Left ventricle myocardium inferior (tissue), 1 donor: ENCODE measurements at places on chromosomes 6 and 20. TPM values are rescaled to one million over a fixed set of nuclear protein-coding genes. Genes with fewer than 3 reads are reported as not detected.

DNA sequence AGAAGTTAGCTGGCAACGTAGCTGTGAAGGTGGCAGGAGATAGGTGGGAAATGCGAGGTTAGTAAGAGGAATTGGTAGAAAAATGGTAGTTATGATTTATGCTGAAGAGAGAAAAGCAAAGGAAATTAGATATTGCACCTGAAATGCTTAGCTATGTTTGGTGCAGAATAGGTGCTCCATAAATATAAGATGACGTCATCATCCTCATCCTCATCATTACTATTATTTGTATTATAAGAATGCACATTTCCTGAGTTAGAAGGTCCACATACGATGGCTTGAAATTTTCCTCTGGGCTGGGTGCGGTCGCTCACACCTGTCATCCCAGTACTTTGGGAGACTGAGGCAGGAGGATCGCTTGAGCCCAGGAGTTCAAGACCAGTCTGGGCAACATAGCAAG lies 39.5 kb upstream of the ANGPT4 start:
- DNase-seq: no peak

Gene MDFI
- total RNA-seq: 0.77 TPM

Gene CFAP61
- total RNA-seq: 54.8 TPM

GRCh38 chr6:143197377-143197776 lies 136.7 kb downstream of the AIG1 start:
- no peak for DNase-seq
- no peaks in the 10 kb centered on the region for H3K27me3 ChIP-seq
- peaks cover 28% of the 10 kb centered on the region for H3K4me1 ChIP-seq

Gene RAET1L
- not detected for total RNA-seq

DNA sequence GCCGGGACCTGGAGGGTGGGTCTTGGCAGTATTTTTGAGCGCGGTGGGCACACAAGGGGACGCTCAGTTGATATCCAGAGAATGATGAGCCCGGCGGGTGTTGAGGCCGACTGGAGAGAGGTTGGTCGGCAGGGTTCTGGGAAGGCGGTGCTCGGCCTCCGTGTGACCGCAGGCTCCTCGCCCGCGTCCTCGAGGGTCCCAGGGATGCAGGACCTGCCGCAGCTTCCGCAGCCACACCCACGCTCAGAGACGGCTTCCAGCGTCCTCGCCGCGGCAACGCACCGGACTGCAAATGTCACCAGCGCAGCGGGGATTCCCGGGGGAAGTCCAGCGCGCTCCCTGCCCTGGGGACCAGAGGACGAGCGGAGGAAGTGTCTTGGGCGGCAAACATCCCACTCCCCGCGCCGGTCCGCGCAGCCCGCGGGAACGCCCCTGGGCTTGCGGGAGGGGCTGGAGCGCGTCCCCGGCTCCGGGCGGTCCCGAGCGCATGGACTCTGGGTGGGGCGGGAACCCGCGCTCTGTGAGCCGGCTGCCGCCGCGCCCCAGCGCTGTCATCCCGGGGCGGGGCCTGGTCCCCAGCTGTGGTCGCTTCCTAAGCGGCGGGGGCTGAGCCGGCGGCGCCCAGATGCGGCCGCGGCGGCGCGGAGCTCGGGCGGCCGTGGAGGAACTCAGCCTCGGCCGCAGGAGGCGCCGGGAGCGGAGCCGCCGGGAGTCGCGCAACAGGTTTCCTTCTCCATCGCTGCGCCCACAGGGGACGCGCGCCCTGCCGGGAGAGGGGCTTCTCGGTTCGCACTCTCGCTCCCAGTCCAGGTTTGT lies at the start of gene STX11:
STX11 (plus strand) TSS at position 624 of the 816 bp plus-strand sequence. CDS start 36,111 bp downstream, outside the sequence.
- peak; percentile 81 for DNase-seq
- H3K27ac ChIP-seq: peak within 1 kb of the TSS; percentile 84
- no peaks in the 10 kb centered on the region for H3K27me3 ChIP-seq

Gene C20orf141
- total RNA-seq: not detected

GRCh38 chr20:1299522-1299921 lies 29.4 kb downstream of the SDCBP2 start:
- H3K36me3 ChIP-seq: peaks cover 23% of the 10 kb centered on the region
- no peaks in the 10 kb centered on the region for H3K27me3 ChIP-seq
- no peak overlapping the region for H3K4me3 ChIP-seq
- H3K27ac ChIP-seq: no peak overlapping the region
- no peaks in the 10 kb centered on the region for H3K4me1 ChIP-seq

DNA sequence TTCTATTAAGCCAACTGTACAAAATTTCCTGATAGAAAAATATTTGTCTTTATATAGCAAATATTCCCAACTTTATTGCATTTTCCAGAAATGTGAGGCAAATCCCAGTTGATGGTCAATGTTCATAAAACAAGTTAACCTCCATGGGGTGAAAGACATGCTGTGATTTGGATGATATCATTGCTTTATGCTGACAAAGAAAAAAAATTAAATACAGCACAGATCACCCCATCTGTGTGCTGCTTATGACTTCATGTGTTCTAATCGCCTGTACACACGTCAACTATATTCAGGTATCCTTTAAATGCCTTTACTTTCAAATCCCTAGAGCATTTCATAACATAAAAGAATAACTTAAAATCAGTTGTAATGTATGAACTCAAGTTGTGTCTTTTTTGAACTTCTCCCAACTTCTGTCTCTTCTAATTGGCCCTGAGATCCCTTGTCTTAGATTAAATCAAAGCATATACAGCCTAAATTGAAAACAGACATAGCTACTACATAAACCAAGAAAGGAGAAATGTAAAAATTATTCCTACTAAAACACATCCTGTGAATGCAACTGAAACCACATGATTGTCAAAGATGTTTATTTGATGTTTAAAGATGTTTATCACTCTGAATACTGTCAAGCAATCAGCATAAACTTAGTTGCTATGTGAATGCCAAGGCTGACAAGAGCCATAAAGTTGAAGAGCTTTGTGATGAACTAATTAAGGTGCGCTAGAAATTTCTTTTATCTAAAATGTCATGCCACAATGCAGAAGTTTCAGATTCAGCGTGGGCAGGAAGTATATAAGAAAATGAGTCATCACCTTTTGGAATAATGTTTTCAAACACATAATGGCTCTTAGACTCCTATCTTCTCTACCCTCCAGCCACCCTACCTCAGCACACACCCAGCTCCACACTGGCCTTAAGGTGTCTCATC lies 68.7 kb downstream of the FILIP1 start:
- no peak for DNase-seq
- no peaks in the 10 kb centered on the region for H3K27me3 ChIP-seq
- H3K36me3 ChIP-seq: no peaks in the 10 kb centered on the region
- peaks cover 98% of the 10 kb centered on the region for H3K4me1 ChIP-seq

- DNase-seq: no peak
- no peak overlapping the region for H3K27ac ChIP-seq
- no peak overlapping the region for H3K4me3 ChIP-seq
- no peaks in the 10 kb centered on the region for H3K36me3 ChIP-seq
- H3K4me1 ChIP-seq: no peaks in the 10 kb centered on the region
- H3K27me3 ChIP-seq: no peaks in the 10 kb centered on the region
These were observed 43.0 kb upstream of the CCND3 start for GRCh38 chr6:41984623-41985022.

GRCh38 chr6:156113631-156114030 lies 658.0 kb upstream of the NOX3 start:
- H3K27me3 ChIP-seq: no peaks in the 10 kb centered on the region
- H3K4me3 ChIP-seq: no peak overlapping the region
- no peak for DNase-seq
- H3K27ac ChIP-seq: no peak overlapping the region

- DNase-seq: no peak
- H3K4me3 ChIP-seq: no peak overlapping the region
- H3K27me3 ChIP-seq: peaks cover 4% of the 10 kb centered on the region
- peaks cover 18% of the 10 kb centered on the region for H3K4me1 ChIP-seq
- H3K36me3 ChIP-seq: no peaks in the 10 kb centered on the region
- no peak overlapping the region for H3K27ac ChIP-seq
These were observed 32.1 kb downstream of the SNAI1 start for GRCh38 chr20:50014570-50015562.

GRCh38 chr6:148441454-148441911 lies 98.8 kb downstream of the SASH1 start:
- H3K4me1 ChIP-seq: peaks cover 37% of the 10 kb centered on the region
- H3K4me3 ChIP-seq: no peak overlapping the region
- no peaks in the 10 kb centered on the region for H3K27me3 ChIP-seq
- DNase-seq: no peak
- no peaks in the 10 kb centered on the region for H3K36me3 ChIP-seq
